ENCODE measurements at places on chromosomes 3 and 15.

GRCh38 chr3:46132565-46132964 lies 75.5 kb downstream of the CCR1 start:
- no peak for DNase-seq

- no peak for DNase-seq
These were observed 235.1 kb downstream of the MYRIP start for GRCh38 chr3:40044487-40044886.

GRCh38 chr15:74960995-74961588 lies 4.5 kb upstream of the RPP25 start:
- DNase-seq, result no peak

DNA sequence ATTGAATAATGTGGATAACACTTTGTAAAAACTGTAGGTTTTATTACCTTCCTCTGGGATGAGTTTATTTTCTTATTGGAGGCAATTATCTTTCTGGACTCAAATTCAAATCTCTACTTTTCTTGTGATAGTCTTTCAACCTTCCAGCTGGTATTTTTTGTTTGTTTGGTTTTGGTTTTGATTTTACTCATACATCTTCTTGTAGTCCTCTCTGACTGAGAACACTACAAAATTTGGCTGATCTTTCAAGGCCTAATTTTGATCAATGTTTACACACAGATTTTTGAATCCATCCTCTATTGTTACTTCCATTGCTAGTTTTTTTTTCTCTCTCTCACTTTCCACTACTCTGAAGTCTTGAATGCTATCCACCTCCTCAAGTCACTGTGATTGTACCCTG lies 303.8 kb upstream of the NECTIN3 start:
- no peak for DNase-seq

DNA sequence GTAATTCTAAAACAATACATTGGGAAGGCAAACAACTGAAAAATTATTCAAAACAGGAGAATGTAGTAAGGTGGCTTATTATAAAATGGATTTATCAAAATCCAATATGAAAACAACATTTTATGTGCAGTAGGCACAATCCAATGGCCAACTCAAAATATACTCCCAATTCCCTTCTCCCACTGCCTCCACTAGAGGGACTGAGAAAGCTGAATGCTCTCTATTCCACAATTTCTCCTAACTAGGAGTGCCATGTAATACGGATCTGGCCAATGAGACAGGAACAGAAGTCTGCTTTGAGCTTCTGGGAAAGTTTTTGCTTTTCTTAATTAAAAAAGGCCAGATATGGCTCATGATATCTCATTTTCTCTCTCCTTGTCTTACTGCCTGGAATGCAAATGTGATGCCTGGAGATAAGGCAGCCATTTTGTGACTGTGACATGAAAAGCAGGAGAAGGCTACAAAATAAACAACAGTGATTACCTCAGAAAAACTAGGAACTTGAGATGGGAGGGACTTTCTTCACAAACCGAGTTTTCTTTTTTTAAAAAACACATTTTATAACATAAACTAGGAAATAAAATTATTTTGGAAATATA lies 18.8 kb upstream of the VGLL4 start:
- DNase-seq, result no peak

DNA sequence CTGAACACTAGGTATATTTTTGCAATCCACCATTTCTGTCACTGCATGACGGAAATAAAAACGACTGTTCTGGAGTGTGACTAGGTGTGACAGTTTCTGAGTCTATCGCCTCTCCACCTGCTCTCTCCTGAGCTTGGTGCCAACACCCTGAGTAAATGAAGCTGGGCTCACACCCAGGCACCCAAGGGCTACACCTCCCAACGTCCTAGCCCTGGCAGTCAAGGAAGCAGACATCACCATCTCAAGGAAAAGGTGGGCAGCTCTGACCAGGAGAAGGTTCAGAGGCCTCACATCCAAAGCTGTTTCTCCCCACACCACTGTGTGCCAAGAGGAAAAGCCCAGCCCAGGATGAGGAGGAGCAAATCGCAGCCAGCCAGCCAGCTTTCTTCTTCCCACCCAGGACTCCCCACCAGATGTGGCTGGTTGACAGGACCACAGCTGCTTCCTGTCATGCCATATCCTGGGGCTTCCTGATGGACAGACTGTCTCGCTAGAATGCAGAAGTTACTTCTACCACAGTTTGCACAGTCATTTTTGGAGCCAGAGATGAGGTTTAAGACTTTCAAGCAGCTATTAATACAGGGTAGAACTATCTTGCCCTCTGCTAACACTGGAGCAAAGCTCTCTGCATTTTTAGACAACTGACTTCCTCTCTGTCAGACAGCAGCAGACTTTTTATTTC lies 3.3 kb downstream of the SCAMP2 start:
- no peak for DNase-seq

All from activated T-cell treated with anti-CD3 and anti-CD28 coated beads for 24 hours (primary cell).